Thoracic aorta (tissue), 2 donors: ENCODE measurements at places on chromosomes 11 and 22.
A peak's percentile ranks its signal among the peaks of the same experiment; 100 is the strongest.

GRCh38 chr11:64793271-64794160 is 9.5 kb downstream of the MAP4K2 start:
- no peak for DNase-seq

DNA sequence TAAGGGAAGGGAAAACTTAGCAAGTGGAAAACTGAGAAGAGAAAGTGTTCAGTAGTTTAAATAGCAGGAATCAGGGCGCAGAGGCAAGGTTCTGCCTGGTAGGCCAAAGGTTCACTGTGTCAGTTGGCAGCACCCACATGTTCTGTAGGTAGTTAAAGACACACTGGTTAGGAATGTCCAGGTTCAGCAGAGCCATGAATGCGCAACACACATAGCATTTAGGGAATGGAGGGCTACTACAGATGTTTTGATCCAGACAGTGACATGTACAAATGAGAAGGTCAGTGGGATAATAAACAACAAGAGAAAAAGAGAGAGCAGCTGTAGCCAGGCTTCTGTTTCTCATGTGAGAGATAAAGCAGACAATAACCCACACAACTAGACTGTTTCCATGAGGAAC is 56.2 kb upstream of the ARHGAP42 start:
- DNase-seq = no peak

- DNase-seq = no peak
Measured at GRCh38 chr22:24106385-24107381, 74.6 kb upstream of the SUSD2 start.

GRCh38 chr22:35488513-35488912 is 52.1 kb upstream of the RASD2 start:
- DNase-seq = no peak

DNA sequence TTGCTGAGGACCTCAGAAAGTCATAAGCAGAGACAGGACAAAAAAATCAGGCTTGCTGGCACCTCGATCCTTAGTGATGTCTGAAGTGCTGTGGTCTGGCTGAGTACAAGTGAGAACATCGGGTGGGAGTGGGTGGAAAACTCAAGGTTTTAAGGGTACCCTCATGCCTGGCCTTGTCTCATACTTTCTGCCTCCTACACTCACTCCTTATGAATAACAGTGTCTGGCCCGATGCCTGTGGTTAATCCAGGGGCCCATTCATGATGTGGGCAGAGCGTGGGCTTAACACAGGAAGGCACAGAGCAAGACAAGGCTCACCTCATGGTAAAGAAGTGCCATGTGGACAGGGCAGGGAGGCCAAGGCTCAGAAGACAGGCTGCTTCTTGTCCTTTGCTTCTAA is 11.0 kb upstream of the UCP3 start:
- no peak for DNase-seq

DNA sequence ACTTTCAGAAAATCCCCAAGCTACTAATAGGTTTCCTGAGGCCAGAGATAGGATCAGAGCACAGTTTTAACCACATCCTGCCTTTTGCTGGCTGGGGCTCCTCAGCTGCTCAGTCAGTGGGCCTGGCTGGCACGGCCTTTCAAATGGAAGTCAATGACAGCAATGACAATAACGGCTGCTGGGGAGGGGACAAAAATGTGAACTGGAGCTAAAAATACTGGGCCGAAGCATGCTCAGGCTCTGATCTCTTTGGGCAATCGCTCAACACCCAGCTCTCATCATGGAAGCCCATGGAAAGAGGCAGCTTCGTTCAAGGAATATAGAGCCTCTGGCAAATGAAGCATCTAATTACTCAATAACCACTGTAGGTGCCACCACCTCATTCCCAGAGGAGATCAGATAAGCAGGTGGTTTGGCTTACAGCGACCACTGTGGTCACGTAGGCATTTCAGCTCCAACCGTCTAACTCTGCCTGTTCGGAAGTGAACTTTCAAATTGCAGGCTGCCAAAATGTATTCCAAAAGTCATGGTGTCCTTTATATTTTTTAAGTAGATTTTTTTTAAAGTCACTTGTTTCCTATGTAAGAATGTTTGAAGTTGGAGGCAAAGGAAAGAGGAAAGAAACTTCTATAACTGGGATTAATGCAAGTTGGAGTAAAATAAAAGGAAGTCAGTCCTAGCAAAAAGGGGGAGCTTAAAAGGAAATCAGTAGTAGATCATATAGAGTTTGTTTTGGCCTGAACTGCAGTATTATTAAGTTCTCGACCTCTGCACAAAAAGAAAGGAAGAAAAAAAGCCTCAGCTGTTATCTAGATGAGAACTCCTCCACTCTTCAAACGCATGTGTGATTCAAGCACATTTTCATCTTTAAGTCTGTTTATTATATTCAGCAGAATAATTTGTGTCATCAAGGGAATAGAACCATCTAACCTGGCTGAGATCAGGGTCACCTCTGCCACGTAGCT is 14.1 kb downstream of the WT1 start:
- no peak for DNase-seq

DNA sequence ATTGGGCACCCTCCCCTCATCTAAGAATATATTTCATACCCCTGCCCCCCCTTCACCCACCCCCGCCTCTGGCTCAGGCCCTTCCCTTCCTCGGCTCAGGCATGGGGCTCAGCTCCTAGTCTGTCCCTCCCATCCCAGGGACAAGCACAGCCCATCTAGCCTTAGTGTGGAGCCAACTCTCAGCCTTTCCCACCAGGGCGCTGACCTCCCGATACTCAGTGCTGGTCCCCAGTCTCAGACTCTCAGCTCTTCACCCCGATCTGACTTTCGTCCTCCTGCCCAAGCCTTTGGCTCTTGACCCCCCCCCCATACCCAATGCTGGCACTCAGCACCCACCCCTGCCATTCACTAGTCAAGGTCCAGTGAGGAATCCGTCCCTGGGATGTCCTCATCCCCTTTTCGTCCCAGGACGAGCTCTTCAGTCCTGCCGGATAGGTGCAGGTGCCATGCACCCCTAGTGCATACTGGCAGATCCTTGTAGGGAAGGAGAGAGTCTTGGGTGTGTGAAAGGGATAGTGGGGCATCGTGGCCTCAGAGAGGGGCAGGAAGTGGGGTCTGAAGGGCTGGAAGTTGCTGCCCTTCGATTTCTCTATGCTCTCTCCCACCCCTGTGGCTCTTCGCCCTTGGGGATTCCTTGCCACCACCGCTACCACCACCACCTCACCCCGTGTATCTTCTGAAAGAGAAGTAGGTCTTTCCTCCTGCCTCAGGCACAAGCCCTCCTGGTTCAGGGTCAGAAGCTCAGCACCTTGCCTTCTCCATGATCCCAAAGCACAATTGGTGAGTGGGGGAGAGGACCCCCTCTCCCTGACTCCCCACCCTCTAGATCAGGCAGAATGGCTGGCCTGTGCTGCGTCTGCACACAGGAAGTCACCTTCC is 2.4 kb downstream of the TPBGL start:
- no peak for DNase-seq

DNA sequence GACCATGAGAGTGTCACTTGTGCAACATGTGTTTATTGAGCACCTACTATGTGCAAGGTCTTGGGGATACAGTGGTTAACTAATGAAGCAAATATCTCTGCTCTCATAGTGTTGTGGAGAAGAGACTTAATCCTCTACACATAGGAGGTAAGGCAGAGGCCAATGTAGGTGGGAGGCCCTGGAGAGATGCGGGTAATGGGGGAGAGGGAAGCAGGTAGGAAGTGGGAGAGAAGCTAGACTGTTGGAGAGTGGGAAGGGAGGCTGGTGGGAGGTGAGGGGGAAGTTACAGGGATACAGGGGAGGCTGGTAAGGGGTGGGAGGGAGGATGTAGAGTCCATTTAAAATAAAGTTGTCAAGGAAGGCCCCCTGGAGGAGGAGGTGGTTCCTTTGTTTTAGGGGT is 240.0 kb downstream of the MIAT start:
- no peak for DNase-seq

- DNase-seq = no peak
Measured at GRCh38 chr11:42957831-42958230, 354.0 kb upstream of the API5 start.

GRCh38 chr11:32464078-32464477 is 28.7 kb upstream of the WT1 start:
- DNase-seq = no peak

- no peak for DNase-seq
Measured at GRCh38 chr11:86056351-86056854, 12.5 kb downstream of the PICALM start.

GRCh38 chr11:27357250-27357649 is 5.8 kb downstream of the CCDC34 start:
- no peak for DNase-seq

DNA sequence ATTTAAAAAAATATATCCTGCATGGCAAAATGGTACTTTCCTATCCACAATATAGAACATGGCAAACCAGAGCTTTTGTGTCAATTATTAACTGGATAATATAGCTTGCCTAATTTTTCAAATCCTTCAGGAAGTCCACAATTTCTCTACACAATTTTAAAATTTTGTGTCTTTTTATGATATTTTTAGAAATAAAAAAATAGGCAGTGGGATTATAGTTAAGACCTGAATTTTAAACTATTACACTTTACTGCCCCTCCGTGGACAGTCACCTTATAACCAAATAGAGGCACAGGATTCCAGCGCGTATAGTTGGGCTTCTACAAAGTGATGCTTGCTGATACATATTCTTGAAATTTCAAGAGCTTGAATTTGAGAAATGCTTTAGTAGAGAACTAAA is 2.1 kb upstream of the DMC1 start:
- no peak for DNase-seq

- DNase-seq = no peak
Measured at GRCh38 chr11:44608991-44609782, 43.7 kb downstream of the CD82 start.

- no peak for DNase-seq
Measured at GRCh38 chr11:66849501-66850234, 6.4 kb downstream of the RCE1 start.

GRCh38 chr11:44943696-44944095 is 7.0 kb downstream of the TP53I11 start:
- no peak for DNase-seq

DNA sequence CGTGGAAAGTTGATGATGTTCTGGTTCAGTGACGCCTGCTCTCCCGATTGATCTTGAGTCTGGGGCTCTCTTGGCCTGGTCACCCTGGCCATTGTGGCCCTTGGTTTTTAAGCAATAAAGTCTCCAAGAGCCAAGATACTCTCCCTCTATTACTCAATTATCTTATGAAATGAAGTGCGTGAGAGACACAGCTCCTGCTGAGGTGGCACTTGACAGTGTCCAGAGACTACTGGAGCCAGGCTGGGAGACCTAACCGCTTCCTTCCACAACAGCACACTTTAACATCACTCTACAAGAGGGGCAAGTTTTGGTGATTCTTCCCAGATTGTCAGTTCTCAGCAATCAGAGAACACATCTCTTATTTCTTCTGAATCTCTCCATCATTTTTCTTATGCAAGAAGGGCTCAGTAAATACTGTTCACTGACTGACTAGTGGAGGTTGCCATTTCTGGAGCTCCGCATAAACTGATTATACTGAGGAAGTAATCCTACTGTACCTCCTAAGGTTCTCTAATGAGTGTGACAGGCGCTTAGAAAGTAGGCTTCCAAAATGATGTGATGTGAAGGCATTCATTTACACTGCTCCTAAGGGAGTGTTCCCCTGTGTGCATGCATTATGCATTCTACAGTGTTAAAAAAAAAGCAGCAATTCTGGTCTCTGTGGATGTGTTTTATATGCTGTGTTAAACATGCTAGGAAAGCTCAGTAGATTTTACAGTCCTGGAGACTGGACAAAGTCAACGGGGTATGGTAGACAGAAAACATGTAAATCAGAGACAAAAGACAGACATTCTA is 968.0 kb downstream of the OPCML start:
- no peak for DNase-seq

GRCh38 chr11:61962213-61963015 is 5.0 kb downstream of the FTH1 start:
- DNase-seq = no peak

GRCh38 chr11:61569701-61570100 is 11.2 kb downstream of the SYT7 start:
- DNase-seq = no peak

DNA sequence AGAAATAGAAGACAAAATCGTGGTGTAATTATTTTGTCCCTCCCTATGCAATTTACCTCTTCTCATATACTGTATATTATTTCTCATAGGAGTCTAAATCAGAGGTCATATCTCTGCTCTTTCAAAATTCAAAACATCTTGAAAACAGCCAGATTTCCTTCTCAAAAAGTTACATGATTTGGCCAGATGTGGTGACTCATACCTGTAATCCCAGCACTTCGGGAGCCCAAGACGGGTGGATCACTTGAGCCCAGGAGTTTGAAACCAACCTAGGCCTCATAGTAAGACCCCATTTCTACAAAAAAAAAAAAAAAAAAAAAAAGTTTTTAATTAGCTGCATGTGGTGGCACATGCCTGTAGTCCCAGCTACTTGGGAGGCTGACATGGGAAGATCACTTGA is 29.0 kb upstream of the DNAJB7 start:
- no peak for DNase-seq

- peak; percentile 87 for DNase-seq
Measured at GRCh38 chr11:45843158-45843924, 3.9 kb upstream of the CRY2 start.

DNA sequence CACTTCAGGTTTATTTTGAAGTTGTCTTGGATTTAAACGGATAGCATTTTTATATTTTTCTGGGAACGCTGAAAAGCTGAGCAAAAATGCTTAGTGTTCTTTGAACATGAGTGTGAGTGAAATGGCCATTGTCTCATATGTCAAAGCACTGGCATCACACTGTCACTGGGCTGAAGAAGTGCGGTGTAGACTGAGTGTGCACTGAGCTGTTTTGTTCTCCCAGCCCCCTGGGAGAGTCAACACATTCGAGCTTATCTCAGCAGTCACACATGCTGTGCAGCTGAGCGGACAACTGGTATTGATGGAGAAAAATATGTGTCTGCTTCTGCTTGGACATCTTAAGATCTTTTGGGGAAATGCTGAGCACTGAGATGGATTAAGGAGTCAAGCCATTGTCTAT is 90.8 kb downstream of the TECTA start:
- DNase-seq = no peak

GRCh38 chr11:104060820-104061219 is 24.4 kb downstream of the DDI1 start:
- DNase-seq = no peak

- peak; percentile 25 for DNase-seq
Measured at GRCh38 chr11:10387206-10388083, 67.6 kb upstream of the AMPD3 start.

DNA sequence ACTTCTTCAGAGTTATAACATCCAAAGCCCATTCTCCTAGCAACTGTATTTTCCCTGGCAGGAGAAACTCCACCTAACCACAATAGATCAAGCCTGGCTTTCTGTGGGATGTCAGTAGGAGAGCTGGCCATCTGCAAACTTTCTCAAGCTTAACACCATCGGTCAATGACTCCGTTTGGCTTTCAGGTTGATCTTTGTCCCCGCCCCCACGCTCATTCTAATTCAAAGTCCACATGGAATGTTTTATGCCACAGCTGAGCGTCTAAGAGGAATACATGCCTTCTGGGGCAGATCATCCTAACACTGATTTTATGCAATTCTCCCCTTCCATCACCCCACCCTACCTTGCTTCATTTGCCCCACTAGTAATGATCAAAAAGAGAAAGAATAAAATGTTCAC is 4.8 kb downstream of the GVQW3 start:
- DNase-seq = no peak
